ENCODE measurements at places on chromosomes 1 and 21.

DNA sequence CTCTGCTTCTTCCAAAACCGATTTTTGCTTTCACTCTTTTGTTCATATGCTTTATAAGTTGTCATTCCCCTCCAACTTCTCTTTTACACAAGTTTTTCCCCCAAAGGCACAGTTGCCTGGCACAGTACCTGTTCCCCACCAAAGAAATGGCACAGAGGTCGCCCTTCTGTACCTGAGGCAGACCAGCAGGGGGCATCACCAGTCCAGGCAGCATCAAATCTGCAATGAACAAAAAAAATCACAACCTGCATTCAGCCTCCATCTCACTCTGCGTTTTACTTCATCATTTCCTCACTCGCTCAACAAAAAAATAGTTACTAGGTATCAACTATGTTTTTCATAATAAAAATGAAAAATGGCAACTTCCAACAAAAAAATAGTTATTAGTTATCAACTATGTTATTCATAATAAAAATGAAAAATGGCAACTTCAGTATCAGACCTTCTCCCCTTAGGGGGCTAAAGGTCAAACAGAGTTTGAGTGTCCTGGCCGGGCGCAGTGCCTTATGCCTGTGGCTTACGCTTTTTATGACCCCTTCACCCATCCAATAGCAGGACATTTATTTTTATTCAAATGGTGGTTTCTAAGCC, 4.1 kb downstream of the EIF2D start:
- peak; percentile 45 for DNase-seq

GRCh38 chr1:17170571-17170970, 34.4 kb upstream of the PADI1 start:
- no peak for DNase-seq

- DNase-seq = no peak
Observed at GRCh38 chr1:183609313-183609712, 19.1 kb upstream of the NCF2 start.

GRCh38 chr1:67427947-67428346, 2.3 kb downstream of the SERBP1 start:
- no peak for DNase-seq

- DNase-seq = no peak
Observed at GRCh38 chr1:164561472-164561871, 2.5 kb downstream of the PBX1 start.

DNA sequence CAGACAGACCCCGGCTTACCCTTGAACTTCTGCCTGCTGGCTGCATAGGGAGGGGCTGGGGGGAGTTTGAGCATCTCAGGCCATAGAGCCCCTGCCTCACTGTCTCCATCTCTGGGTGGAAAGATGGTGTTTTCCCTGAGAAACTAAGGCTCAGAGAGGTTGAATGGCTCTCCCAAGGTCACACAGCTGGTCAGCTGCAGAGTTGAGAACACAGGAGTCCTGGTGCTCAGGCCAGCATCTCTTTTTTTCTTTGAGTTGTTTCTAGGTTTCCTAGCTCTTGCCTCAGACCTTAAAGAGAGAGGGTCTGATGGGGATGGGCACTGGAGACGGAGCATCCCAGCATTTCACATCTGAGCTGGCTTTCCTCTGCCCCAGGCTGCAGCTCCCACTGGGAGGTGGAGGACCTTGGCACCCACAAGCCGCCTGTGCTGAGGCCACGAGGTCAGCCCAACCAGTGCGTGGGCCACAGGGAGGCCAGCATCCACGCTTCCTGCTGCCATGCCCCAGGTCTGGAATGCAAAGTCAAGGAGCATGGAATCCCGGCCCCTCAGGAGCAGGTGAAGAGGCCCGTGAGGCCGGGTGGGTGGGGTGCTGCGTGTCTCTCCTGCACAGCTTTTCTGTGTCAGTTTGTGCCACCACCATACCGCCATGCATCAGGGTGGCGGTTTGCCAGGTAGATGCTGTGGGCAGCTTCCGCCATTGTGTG, 21.8 kb downstream of the PCSK9 start:
- no peak for DNase-seq
